ENCODE measurements at places on chromosomes 4 and X.

GRCh38 chrX:1493412-1493811 lies 40.7 kb upstream of the ASMTL start:
- DNase-seq, result no peak

DNA sequence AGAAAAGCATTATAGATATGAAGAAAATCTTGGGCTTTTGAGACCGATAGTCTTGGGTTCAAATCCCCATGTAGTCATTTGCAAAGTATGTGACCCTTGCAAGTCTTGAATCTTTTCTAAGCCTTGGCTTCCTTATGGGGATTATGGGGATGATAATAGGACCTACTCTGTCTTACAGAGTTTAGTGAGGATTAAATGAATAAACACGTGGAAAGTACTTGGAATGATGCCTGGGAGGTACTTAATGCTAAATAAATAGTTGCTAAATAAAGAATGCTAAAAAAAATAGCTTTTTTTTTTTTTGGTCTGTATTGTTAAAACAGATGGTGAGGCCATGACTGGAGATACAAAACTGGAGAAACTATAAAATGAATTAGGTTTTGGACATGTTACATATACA lies 292.7 kb downstream of the GPAT3 start:
- DNase-seq, result no peak

DNA sequence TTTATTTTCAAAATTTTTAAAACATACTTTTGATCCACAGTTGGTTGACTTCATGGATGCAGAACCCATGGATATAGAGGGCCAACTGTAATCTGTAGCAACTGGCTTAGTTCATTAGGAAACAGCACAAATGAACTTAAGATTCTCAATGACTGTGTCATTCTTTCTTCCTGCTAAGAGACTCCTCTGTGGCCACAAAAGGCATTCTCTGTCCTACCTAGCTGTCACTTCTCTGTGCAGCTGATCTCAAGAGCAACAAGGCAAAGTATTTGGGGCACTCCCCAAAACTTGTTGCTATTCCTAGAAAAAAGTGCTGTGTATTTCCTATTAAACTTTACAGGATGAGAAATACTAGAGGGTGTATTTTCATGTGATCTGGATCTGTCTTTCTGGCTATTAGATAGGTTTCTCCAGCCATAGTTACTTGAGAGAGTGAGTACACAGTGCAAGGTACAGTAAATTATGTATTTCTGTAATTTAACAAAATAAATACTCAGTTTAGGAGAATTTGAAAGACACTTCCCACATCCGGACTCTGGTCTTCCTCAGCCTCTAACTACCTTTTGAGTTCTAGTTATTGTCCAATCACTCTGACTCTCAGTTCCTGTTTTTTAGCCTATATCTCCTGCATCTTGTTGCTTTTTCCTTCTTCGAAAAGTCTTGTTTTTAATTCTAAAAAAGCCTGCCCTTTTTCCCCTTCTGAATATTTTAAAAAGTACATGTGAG lies 21.8 kb downstream of the TLR2 start:
- DNase-seq, result peak; percentile 43

GRCh38 chr4:40525752-40526598 lies 103.7 kb downstream of the RBM47 start:
- no peak for DNase-seq

DNA sequence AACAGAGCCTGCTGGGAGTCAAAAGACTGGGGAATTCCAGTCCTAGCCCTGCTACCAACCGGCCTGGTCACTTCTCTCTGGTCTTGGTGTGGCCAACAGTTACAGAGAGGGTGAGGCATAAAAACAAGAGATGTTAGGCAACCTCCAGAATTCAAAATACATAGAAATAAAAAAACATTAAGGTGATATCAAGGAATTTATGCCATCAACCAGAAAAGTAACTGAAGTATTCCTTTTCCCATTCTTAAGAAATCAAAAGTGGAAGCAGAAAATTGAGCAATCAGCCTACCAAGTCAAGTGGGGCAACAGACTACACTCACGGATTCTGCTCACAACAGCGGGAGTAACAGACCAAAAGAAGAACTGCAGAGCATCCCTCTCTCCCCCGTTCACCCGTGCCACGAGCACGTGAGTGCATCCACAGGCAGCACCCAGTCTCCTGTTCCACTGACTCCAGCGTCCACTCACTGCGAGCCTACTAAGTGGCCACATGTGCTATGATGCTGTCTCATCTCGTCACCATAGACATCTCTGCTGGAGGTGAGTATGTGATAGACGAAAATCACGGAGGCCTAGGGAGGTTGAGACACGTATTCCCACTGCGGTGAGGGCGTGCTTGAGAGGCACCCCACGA lies 29.3 kb downstream of the AFAP1 start:
- no peak for DNase-seq

- no peak for DNase-seq
Observed at GRCh38 chr4:47010912-47011446, 17.6 kb upstream of the GABRA4 start.

- DNase-seq, result no peak
Observed at GRCh38 chr4:137065311-137065710, 467.0 kb downstream of the PCDH18 start.

GRCh38 chr4:31411565-31411964 lies 691.4 kb downstream of the PCDH7 start:
- DNase-seq, result no peak

DNA sequence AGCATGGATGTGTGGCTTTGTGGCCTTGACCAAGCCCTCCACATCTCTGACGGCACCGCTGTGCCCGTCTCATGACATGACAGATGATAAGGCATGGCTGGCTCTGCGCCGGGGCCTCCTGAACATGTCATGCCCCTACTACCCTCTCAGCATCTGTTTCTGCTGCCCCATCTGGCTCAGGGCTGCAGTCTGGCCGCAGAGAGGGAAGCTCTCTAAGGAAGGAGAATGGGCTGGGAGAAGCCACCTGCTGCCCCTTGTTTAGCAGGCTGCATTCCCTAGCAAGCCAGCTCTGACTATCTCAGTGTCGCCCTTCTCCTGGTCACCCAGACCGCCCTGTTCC lies 7.2 kb downstream of the ZNF185 start:
- no peak for DNase-seq

DNA sequence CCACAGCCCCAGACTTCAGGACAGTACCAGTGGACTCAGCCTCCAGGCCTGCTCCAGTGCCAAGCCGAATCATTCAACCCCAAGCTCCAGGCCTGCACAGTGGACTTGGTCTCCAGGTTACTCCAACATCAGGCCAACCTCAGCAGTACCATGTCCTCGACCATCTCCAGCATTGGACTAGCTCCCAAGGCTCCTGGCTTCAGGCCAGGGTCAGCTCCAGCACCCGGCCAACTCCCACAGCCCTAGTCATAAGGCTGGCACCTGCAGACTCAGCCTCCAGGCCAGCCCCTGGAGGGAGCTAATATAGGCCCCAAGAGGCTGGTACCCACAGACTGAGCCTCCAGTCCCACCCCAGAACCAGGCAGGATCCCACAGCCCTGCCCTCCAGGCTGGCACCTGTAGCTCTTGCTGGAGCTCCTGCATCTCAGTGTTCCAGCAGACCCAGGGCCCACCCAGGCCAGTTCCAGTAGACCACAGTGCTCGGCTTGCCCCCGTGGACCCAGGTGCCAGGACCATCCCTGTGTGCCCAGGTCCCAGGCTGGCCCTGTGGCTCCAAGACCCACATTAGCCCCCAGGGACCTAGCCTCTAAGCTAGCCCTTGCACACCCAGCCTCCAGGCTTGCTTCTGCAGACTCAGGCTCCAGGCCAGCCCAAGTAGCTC lies 25.6 kb downstream of the ZMAT1 start:
- DNase-seq, result no peak

DNA sequence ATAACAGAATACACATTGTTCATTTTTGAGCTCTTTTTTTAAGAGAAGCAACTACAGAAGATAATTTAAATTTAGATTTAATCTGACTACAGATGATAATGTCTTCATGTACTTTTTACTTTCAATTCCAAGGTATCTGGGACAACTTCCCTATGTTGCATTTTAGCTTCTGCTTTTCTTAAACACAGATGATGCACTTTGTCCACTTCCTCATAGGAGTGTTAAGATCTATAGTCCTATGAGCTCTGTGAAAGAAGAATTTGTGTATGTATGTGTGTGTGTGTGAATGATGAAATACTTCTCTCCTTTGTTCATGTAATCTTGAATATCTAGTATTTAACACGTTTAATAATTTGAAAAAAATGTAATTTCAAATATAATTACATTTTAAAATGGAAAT lies 5.3 kb upstream of the FHIP1A start:
- DNase-seq, result peak; percentile 51

GRCh38 chrX:36856849-36857248 lies 151.3 kb upstream of the FAM47C start:
- no peak for DNase-seq

GRCh38 chrX:53547668-53548067 lies 113.5 kb upstream of the HSD17B10 start:
- DNase-seq, result no peak

DNA sequence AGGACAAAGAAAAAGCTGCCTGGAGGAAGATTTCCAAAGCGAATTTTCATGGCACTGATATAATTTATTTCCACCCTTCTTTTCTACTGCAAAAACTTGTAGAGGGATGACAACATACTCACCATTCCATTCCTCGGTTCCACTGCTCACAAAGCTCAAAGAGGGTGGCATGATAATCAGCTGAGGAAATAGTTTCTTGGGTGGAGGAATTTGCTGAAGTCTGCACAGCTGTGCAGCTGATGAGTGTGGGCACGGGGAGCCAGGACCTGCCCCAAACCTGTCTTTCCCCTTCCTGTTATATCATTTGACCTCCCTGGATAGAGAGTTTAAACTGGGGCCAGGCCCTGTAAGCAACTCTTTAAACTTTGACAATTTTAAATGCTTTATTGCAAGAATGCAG lies 160.6 kb downstream of the PACRGL start:
- DNase-seq, result no peak

GRCh38 chr4:22299678-22300077 lies 216.2 kb downstream of the ADGRA3 start:
- no peak for DNase-seq

DNA sequence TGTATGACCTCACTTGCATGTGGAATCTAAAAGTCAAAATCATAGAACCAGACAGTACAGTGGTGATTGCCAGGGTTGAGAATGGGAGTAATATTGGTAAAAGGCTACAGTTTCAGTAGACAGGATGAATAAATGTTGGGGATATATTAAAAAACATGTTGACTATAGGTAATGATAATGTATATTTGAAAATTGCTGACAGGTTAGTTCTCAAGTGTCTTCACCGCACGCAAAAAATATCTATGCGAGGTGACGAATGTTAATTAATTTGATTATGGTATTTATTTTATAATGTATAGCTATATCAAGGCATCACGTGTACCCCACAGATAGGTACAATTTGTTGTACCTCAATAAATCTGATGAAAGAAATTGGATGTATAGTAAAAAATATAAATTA lies 909.6 kb upstream of the NDST4 start:
- DNase-seq, result no peak

- DNase-seq, result no peak
Observed at GRCh38 chr4:10003666-10004065, 17.6 kb downstream of the SLC2A9 start.

DNA sequence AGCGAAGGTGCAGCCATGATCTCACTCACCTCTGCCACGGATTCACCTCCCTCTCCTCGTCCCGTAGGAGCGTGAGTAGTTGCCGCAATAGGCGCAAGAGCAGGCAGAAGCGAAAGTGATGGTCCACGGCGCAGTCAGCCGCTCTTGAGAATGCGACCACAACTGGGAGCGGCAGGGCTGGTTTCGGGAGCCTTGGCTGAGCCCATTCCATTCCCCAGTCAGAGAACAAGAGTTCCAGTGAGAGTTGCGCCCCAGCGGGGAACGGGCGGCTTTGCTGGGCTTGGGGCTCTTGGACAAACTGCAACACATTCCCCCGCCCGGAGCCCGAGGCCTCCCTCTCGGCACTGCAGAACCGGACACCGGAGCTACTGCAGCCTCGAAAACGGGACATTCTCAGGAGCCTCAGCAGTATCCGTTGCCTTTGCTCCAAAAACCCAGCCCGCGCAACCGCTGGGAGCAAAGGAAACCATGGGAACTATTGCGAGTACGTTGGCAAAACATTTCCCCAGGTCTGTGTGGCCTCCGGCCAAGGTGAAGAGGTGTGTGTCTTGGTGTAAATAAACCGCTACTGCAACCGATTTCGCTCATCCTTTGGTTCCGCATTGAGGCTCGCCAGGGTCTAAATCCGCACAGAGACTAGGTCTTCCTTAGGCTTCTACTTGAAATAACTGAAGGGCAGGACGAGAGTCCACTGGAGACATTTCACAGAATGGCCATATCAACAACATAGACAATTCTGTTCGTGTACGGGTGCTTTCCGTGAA lies 5.7 kb upstream of the ZBTB33 start:
- no peak for DNase-seq

DNA sequence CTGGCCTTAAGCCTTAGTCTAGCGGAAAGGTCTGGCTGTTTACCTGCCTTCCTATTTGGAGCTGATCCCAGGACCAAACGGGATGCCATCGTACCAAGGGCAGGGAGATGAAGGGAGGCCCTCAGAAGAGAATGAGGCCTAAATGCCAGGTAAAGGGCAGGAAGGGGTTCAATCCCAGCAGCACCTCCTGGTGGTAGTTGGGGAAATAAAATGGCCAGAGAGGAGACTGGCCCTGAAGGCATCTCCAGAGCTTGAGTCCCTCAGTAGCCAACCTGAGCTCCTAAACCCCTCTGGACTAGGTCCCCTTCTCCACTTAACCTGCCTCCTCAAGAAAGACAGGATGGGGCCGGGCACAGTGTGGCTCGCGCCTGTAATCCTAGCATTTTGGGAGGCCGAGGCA lies 53.7 kb downstream of the KDM5C start:
- no peak for DNase-seq

GRCh38 chr4:174686826-174687225 lies 142.2 kb downstream of the GLRA3 start:
- no peak for DNase-seq

DNA sequence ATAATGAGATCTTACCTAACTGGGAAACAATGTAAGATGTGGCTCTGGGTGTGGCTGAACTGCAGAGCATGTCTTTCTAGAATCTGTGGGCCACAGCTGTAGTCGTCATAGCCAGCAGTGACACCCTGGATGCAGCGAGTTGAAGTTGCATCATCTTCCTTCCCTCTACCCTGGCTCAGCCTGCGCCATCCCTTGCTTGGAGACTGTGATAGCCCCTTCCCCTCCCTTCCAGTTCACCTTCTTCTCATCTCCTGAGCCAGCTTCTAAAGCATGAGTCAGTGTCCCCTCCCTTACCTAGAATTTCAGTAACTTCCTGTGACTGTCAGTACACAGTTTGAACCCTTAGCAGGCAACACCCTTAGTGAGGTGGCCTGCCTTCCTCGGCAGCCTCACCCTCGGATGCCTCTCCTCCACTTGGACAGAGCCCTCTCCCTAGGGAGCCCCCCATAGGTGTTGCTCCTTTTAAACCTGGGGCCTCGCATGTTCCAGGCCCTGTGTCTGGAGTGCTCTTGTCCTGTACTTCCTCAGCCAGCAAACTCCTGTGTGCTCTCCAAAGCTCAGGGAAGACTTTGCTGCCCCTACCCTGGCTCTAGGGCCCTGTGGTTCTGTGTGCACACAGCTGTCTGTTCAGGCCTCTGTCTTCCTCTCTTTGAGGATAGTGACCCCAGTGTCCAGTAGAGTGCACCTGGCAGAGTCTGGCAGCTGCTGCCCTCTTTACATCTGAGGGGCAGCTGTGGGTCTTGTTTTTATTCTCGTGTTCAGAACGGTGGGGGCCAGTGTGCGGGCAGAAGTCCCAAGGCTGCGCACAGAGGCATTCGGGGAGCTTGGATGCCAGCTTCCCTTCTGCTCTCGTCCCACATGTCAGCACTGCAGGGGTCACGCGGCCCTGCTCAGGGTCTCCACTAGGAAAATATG lies 43.7 kb upstream of the TADA2B start:
- peak; percentile 73 for DNase-seq
